Hematopoietic multipotent progenitor cell treated with erythropoietin and hydrocortisone succinate and interleukin-3 and kit ligand, for 17 days (in vitro differentiated cells): ENCODE measurements at places on chromosomes 11 and 22.

DNA sequence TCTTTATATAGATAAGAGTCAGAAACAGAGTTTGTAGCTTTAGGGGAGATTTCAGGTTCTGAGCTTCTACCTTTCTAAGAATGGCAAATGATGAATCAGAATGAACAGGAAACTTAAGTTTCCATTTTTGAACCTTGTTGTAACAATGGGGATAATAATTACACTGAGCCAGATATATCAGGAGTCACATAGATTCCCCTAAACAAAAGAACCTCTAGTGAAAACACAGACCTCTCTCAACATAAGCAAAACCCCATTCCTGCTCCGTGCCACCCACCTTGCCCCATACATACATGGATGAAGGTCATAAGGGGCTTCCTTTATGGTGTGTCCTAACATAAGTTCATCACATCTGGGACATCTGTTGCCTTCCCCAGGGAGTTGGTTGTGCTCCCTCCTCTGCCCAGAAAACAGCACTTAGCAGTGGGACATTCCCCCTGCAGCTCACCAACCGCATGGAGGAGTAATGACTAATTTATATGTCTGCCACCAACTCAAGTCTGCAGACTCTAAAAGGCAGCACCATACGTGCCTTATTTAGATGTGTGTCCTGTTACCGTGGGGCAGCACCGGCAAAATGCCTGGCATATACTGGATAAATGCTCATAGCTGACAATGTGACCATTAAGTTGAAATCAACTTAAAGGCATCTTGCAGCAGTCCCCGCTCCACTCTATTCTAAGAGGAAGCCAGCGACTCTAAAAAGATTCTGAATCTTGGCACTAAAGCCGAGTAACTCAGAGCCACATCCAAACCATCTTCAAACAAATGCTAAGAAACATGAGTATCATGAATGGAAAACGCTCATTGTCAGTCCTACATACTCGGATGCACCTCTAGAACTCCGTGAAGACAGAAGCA lies 8.0 kb downstream of the JAML start:
- DNase-seq, result no peak

GRCh38 chr11:128941110-128941509 lies 1.6 kb downstream of the TP53AIP1 start:
- no peak for DNase-seq

GRCh38 chr22:38735465-38736256 lies 20.1 kb downstream of the SUN2 start:
- DNase-seq, result no peak

DNA sequence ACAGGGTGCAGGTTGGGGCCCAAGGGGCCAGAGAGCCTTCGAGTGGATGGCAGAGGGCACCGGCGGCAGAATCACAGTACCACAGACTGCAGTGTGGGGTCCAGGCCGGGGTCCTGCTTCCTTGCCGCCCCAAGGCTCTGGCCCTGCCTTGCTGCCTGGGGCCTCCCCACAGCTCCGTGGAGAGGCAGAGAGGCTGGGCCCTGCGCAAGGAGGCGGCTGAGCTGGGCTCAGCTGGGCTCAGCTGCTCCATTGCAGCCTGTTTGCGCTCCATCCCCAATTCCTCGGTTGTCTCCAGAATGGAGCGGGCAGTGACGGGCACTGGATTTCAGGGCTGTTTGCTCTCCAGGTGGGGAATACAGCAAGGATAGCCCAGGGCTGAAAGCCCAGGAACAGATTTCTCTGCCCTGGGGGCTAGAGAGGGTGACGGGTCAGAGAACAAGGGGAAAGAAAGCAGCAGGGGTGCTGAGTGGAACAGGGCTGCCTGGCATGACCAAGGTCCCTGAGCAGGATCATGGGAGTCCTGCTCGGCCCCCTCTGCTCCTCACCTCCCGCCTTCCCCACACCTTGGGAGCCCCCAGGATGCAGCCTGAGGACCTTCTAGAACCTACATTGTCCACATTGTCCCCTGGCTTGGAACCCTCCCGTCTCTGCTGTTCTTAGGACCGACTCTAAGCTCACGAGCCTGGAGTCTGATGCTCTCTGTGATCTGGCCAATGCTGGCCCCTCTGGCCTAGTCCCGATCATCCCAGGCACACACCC lies 18.9 kb downstream of the MRGPRG start:
- DNase-seq, result no peak

GRCh38 chr11:17707830-17708229 lies 11.5 kb upstream of the MYOD1 start:
- no peak for DNase-seq

DNA sequence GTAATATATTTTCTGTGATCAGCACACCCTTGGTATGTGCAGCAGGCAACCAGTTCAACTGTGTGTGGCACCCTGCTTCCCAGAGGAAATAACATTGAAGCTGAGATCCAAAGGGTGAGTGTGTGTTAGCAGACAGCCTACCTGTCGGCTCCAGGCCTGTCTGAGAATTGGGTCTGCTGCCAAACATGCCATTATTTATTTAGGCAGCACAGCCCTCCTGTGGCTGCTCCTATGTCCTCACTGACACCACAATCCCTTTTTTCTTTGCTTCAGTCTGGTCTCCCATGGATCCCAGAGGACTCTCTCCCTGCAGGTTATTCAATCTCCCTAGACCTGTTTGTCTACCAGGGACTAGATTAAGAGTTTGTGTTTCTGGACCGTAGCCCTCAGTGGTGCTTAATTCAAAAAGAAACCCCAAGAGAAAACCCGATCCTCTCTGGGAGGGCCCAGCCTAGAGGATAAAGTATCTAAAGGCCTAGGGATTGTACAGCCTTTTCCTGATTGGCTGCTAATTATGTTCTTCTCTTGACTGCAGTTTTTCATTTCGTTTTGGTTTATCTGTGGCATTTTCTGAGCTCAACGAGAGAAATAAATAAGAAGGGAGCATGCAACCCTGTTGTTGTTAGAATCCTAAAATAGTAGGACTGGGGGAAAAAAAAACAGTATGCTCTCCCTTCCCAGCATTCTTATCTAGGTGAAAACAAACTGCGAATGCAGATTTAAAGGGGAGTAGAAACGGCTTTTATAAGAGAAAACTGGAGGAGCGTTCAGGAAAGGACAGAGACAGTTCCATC lies 24.1 kb downstream of the KCNE3 start:
- no peak for DNase-seq
